Cortex of kidney (tissue), 1 donor: ENCODE measurements at places on chromosomes 16 and 17.

DNA sequence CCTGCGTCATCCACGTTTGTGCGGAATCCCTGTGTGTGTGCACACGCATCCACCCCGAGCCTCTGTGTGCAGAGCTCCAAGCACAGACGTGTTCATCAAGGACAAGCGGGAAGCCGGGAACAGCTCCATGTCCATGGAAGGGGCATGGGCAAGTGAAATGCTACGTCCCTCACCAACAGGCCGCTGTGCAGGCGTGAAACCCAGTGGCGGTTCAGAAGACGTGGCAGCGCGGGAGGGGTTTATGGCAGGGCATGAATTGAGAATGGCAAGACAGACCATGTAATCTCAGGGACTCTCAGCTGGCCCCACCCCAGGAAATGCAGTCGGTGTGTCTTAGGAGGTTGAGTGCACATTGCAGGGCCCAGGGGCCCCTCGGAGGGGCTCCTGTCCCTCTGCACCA lies 52.7 kb downstream of the TBC1D16 start:
- DNase-seq, result no peak

DNA sequence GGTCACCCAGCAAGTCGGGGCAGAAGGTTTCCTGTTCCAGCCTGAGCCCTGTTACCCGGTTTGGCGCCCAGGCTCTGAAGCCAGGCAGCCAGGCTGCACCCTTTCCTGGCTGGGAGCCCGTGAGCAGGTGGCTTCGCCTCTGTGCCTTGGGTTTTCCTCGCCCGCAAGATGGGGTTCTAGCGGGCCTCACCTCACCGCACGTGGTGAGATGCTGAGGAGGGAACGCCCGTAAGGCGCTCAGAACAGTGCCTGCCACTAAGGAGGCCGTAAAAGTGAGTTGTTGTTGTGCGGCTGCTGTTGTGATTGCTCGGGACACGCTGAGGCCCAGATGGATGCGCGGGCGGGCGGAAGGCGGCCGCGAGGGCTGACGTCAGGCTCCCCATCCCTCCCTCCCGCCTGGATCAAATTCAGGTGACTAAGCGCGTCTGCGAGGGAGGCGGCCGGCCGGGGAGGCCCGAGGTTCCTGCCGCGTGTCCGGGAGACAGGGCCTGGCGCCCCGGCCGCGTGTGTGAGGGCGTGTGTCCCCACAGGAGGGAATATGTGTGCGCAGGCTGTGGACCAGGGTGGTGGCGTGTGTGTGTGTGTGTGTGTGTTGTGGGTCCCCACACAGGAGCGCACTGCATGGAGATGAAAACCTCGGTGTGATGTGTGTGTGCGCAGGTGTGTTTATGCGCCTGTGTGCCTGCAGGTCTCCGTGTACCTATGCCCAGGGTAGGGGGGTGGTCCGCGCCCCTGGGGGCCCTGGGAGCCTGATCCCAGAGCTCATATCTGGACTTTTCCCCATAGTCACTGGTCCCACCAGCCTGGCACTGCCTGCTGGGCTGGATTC lies 4.3 kb downstream of the CAMKK1 start:
- DNase-seq, result no peak

- DNase-seq, result no peak
Measured at GRCh38 chr17:70648166-70648565, 478.8 kb downstream of the KCNJ2 start.

DNA sequence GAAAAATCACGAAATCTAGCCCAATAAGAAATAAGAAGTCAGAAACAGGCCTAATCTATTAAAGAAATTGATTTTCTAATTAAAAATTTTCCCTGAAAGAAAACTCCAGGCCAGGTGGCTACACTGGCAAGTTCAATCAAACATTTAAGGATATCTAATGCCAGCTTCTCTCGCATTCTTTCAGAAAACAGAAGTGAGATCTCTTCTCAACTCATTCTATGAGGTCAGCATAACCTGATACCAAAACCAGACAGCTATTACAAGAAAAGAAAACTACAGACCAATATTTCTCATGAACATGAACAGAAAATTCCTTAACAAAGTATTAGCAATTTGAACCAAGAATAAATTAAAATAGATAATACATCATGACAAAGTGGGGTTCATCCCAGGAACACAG lies 52.4 kb downstream of the AXIN2 start:
- DNase-seq, result no peak
